ENCODE measurements at places on chromosomes 6 and 20.
A peak's percentile ranks its signal among the peaks of the same experiment; 100 is the strongest.

DNA sequence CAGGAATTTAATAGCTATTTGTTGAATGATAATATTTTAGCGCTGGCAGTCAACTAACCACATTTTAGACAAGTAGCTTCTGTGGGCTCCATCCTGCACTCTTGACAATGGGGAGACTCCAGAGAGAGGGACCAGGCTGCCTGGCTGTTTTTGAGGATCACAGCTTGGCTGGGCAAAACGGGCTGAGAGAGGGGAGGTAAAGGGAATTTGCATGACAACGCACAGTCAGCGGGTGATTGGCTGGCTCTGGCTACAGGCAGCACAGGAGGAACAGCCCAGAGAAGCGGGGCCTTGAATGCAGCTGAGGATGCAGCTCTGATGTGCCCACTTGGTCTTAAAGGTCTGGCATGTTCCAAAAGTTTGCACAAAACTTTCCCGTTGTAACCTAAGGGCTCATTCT, 41.2 kb downstream of the LRFN2 start:
- DNase-seq, result no peak

DNA sequence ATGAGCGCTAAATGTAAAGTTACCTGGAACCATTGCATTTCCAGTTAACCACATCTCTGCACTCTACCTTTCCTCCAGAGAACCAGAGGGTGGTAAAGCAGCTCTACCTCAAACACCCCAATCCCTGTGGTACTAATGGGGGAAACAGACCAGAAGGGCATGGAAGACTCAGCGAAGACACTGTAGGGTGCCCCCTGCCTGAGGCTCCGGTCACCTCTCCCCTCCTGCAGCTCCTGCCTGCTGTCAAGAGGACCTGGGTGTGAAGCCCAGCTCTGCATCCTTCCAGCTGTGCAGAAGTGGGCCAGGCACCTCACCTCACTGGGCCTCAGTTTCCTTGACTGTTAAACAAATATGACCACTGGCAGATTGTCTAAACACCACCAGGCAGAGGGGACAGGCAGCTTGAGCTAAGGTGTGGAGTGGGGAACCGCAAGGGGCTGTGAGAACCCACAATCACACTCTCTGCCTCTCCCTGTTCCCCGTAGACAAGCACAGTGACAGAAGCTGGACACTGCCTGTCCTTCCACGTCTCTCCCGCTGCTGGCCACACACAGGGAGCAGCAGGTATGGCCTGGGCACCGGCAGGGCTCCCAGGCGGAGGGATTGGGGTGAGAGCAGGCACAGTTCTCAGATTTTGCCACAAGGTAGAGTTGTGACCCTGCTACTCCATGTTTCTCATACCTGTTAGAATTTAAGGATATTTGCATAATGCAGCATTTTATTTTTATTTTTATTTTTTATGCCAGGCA, 9.1 kb upstream of the BPIFA2 start:
- no peak for DNase-seq

DNA sequence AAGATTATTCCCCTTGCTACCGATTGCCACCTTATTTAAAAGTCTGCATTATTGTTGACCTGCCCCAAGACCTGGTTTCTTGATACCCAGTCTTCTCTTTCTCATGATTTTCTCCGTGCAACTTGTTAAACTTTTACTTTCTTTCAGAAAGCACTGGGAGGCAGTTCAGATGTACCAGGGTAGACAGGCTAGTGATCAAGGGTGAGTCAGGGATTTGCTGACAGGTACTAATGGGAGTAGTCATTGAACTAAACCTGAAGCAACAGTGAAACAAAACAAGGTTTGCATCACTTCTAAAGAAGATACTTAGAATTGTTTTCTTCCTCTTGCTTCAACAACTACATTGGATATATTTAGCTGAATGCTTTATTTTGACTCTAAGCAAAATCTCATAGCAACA, 124.4 kb downstream of the KCNQ5 start:
- no peak for DNase-seq

GRCh38 chr20:1825507-1825906, 69.7 kb upstream of the SIRPA start:
- DNase-seq, result no peak

DNA sequence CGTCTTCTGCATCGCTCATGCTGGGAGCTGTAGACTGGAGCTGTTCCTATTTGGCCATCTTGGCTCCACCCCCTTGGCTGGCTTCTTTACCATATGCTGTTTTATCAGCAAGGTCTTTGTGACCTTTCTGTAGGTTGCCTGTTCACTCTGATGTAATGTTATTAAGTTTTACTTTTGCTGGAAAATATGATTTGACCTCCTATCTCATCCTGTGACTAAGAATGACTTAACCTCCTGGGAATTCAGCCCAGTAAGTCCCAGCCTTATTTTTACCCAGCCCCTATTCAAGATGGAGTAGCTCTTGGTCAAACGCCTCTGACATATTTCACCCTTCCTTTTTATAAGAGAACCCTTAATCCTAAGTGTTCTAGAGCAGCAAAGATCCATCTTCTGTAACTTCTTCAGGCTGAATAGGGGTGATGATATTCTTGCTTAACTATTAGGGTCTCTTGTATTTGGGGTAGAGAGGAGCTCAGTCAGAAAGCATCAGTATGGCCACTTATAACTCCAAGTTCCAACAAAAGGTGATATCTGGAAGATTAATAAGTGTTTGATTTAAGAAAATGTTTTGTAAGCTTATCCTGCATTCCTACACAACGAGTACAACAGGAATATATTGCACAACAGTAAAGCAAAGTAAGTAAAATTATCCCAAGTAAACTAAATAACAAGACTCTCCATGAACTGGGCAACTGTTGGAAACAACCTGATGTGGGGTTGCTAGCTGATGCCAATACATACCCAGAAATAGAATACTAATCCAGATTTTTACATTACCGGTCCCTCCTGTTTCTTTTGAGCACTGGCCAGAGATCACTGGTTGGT, 23.1 kb upstream of the HMGN3 start:
- DNase-seq, result no peak

DNA sequence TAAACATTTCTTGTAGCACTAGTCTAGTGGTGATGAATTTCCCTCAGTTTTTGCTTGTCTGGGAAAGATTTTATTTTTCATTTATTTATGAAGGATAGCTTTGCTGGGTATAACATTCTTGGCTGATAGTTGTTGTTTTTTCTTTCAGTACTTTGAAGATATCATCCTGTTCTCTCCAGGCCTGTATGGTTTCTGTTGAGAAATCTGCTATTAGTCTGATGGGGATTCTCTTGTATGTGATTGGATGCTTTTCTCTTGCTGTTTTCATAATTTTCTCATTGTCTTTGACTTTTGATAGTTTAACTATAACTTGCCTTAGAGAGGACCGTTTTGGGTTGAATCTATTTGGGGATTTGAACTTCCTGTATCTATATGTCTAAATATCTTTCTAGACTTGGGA, 207.1 kb downstream of the PACRG start:
- no peak for DNase-seq

DNA sequence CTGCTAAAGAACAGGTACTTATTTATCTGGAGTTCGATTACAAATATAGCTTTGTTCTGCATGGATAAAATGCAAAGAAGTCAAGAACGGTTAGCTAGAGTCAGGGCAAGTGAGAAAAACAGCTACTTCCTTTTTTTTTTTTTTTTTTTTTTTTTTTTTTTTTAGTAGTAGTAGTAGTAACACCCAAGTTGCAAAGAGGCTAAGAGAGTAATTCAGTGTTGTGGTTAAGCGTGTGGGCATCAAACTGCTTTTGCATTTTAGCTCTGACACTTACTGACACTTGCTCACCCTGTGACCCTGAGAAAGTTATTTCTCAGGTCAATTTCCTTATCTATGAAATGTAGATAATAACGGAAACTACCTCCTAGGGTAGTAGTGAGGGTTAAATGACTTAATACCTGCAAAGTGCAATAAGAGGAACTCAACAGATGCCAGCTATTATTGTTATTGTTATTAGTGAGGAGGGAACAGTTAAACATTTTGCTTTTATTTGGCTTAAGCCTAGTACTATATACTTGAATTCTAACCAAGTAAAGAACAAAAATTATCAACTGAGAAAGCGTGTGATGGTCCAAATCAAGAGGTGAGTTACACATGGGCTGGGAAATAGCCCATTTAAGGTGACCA, 86.7 kb upstream of the BACH2 start:
- DNase-seq, result peak; percentile 77

DNA sequence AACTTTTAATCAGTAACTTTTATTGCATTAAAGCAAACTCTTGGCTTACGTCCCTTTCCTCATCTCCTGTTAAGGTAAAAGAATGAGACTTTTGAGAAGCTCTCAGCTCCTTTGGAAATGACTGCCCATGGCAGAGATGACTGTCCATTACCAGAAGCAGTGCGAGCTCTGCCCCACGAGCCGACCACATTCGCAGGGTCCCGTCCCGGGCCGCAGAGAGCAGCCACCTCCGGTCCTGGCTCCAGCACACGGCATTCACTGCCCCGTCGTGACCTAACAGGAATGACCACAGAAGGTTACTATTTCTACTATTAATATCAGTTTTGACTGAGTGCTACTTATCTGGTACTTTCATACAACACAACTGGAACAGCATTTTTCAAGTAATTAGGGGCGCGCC, 63.4 kb downstream of the WDR27 start:
- no peak for DNase-seq
